NCI-H345 (cell line): ENCODE measurements at places on chromosomes 7 and 10.

- no peak for DNase-seq
Measured at GRCh38 chr7:142714375-142714774, 34.9 kb upstream of the PRSS1 start.

- no peak for DNase-seq
Measured at GRCh38 chr7:69656890-69657289, 58.6 kb downstream of the AUTS2 start.

DNA sequence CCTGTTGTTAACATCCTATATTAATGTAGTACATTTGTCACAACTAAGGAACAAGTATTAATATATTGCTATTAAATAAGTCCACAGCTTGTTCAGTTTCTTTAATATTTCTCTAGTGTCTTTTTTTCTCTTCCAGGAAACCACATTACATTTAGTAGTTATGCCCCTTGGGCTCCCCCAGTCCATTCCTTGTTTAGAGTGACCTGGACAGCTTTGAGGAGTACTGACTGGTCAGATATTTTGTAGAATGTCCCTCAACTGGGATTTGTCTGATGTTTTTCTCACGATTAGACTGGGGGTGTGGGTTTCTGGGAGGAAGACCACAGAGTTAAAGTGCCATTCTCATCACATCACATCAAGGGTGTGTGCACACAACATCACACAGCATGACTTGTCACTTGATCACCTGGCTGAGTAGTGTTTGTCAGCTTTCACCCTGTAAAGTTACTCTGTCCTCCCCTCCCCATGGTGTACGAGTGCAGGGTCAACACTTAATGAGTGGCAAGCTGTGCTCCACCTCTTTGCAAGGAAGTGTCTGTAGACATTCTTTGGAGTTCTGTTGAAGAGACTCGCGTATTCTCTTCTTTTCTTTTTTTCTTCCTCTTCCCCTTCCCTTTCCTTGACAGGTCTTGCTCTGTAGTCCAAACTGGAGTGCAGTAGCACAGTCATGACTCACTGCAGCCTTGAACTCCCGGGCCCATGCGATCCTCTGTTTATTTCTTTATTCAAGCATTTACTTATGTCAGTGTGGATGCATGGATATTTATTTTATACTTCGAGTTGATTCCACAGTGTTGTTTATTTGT is 10.2 kb downstream of the LMTK2 start:
- no peak for DNase-seq

DNA sequence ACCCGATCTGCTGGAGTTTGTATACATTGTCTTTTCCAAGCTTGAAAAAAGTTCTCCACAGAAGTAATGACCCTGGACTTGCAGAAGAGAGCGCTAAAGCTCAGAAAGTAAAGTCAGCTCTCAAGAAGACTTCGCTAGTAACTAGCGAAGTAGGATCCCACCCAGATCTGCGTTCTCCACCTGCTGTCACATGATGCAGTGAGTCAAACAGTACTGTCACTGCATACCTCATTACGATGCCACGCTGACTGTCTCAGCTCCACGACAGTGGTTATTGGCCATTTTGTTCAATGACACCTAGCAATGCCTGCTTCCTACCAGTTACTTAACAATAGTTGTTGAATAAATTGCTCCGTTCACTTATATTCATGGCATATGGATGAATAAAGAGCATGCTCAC is 29.7 kb upstream of the SEC61G start:
- peak; percentile 72 for DNase-seq

GRCh38 chr7:2510909-2511768 is 8.4 kb upstream of the LFNG start:
- DNase-seq = peak; percentile 71

DNA sequence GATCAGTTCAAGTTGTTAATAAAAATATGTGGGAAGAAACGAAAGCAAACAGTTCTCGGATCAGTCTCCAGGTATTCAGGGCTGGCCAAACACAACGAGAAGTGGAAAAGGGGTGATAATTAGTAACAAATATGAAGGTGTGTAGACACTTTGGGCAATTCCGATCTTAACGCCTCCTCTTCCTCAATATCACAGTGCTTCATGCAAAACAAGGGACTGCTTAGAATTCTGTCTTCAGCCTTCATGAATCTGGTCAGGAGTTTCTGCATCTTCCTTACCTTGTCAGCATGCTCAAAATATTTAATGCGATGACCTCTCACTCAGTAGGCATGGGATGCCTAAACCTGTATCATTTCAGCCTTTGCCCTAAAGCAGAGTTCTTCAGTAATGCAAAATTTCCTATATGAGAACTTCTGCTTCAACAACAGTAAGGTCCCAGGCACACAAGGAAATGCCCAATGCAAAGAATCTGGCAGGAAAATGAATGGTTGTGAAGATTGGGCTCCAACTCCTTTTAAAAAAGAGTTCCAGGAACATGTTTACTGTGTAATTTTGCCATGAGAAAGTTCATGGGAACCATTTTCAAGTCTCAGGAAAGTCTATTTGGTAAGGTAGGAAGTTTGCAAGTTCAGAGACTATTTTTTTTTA is 23.4 kb upstream of the VAX1 start:
- no peak for DNase-seq

DNA sequence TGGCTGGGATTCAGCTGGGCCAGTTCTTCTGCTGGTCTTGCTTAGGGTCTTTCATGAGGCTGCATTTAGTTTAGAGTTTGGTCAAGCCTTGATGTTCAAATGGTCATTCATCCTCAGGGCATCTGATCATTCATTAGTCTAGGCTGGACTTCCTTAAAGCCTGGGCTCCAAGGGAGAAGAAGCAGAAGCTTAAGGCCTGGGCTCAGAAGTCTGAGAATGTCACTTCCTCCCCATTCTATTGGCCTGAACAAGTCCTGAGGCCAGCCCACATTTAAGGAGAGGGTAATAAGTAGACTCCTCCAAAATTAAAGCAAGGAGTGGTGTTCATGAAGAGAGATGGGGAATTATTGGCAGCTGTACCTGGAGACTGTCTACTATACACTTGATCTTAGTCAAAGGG is 193.2 kb upstream of the HABP2 start:
- DNase-seq = no peak

- no peak for DNase-seq
Measured at GRCh38 chr10:125206623-125207022, 46.3 kb upstream of the CTBP2 start.

GRCh38 chr10:71696628-71697326 is 22.8 kb downstream of the C10orf105 start:
- DNase-seq = peak; percentile 29

GRCh38 chr7:33556472-33556871 is 348.9 kb upstream of the BMPER start:
- DNase-seq = no peak

- DNase-seq = no peak
Measured at GRCh38 chr10:74072503-74072902, 74.6 kb downstream of the VCL start.

- DNase-seq = peak; percentile 90
Measured at GRCh38 chr7:104943502-104944343, 70.3 kb upstream of the KMT2E start.

DNA sequence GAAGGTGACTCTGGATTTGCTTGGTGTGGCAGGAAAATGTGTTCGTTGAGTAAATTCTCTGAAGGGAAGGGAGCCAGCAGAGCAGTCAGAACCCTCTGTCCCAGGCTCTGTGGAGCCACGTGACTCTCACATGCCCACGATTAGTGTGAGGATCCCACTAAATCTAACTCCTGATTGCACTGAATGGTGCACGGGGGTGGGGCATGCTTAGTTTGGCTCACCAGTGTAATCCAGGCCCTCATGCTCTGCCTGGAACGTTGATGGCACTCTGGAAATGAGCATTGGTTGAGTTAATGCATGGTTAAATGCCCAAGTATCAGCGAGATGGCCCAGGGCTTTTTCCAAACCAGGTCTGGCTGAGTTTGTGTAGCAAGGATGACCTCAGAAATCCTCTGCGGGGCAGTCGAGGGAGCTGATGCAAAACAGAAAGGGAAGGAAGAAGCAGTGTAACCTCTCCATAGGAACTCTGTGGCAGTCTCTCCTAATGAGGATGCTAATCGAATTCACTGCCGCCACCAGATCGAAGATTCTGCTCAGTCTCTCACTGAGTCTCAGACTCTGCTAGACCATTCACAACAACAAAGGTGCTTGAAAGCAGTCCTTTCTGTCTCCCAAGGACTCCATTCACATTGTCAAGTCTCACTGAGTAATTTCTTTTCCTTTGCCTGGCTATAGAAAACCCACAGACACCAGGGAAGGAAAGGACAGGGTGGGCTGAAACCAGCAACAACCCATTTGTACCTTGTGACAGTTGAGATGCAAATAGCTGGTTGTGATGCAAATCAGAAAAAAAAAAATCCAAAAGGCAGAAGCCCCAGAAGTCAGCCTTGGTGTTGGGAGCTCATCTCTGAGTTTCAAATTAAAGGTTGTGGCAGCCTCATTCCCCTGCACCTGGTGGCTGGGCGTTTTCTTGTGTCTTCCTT is 98.1 kb downstream of the C10orf105 start:
- DNase-seq = no peak

DNA sequence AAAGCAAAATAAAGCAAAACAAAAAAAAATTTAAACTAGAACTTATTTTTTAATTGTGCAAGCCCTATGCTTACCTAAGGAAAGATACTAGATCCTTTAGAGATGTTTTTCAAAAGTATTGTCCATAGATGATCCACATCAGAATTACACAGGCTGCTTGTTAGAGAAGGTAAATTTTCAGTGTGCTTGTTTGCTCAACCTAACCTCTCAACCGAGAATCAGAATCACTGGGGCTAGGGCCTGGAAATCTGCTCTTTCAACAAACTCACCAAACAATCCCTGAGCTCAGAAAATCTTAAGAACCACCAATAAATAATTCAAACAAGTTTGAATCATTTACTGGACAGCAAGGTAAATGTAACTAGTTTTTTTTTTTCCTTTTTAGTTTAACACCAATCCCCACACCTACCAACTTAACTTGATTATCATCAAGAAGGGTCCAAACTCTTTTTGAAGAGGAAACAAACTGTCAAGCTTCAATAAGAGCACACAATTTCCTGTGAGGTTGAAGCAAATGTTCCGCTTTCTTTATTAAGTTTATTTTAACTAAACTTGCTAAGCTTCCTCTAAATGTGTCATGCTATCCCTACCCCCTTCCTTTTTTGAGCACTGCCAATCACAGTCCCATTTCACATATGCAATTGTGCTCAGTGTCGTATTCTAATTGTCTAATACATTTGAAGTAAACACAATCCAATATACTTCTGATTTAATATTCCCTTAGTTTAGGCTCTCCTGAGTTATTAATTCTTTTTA is 7.4 kb upstream of the TSPAN33 start:
- DNase-seq = no peak
